Stimulated activated CD4-positive, alpha-beta T cell treated with anti-CD3 and anti-CD28 coated beads, Interleukin-2, amount 100 ng/mL, for 4 hours (primary cell): ENCODE measurements at places on chromosomes 4 and X.

- DNase-seq = no peak
These were observed 1496.8 kb downstream of the RPA4 start for GRCh38 chrX:98380556-98380955.

DNA sequence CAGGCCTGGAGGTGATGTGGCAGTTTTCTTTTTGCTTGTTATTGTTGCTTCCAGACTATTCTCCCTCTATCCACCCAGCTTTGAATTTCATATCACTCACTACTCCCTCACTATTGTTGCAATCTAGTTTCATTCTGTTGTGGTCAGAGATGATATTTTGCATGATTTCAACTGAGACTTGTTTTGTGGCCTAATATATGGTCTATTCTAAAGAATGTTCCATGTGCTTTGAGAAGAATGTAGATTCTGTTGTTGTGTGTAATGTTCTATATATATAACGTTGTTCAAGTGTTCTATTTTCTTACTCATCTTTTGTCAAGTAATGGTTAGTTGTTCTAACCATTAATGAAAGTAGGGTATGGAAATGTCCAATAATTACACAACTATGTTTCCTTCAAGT is 59.0 kb downstream of the THOC2 start:
- DNase-seq = no peak

- peak; percentile 61 for DNase-seq
These were observed 219.6 kb downstream of the PTTG2 start for GRCh38 chr4:38179690-38180377.

GRCh38 chr4:40285692-40286091 is 49.4 kb upstream of the CHRNA9 start:
- no peak for DNase-seq

DNA sequence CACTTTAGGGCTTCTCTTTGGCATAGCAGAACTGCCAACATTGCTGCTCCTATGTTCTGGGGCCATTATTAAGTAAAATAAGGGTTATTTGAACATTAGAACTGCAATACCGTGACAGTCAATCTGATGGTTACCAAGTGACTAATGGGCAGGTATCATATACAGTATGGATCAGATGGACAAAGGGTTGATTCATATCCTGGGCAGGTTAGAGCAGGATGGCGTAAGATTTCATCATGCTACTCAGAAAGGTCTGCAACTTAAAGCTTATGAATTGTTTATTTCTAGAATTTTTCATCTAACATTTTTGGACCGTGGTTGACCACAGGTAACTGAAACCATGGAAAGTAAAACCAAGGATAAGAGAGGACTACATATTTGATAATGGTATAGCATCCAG is 40.9 kb downstream of the BRCC3 start:
- no peak for DNase-seq
